Endothelial cell of coronary artery (primary cell): ENCODE measurements at places on chromosomes 11 and 22. TPM values are rescaled to one million over a fixed set of nuclear protein-coding genes. Genes with fewer than 3 reads are reported as not detected.

Gene HTR3B
- total RNA-seq = not detected in 2 replicates

Gene SYCE3
- total RNA-seq = not detected in 2 replicates

Gene PRR14L
- 19.8 and 24.2 TPM in 2 replicates for total RNA-seq

Gene ART1
- not detected in 2 replicates for total RNA-seq

Gene ALX4
- not detected in 2 replicates for total RNA-seq
